CD4-positive, alpha-beta T cell treated with Interleukin-4 for 4 hours (primary cell): ENCODE measurements at places on chromosomes 7 and 10.

DNA sequence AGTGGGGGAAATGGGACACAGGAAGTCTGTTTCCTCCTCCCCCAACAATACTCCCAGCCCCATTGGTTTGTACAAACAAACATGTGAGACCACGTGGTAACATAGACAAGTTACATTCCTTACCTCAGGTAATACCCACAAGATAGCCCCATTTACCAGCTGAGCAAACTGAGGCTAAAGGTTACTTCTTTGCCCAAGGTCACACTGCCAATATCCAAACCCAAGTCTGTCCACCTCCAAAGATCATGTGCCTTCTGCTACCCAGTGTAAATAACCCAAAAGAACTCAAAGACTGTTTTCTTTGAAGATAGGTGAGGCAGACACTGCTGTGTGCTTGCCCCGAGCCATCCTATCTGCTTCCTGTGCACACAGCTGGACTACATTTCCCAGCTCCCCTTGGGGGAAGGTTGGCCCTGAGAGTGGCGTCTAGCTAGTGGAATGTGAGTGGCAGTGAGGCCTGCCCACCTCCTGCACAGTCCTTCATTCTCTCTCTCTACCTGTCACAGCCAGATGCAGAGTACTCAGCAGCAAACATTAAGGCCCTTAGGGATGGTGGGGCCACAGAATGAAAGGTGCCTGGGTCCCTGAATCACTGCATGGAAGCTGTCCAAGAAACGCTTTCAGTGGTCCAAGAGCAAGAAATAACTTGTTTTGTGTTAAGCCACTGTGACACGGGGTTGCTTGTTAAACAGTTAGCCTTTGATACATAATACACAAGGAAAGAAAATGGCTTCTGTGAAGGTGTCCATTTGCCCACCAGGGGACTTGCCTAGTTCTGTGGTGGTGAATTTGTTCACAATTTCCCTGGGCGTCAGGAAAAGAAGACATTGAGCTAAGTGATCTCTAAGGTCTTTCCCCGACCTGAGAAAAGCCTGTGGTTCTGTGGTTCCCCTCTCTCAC, 257.7 kb upstream of the NFE2L3 start:
- DNase-seq = peak; percentile 26

GRCh38 chr7:116315803-116316202, 105.5 kb downstream of the TES start:
- DNase-seq = no peak

GRCh38 chr7:137804836-137805235, 41.9 kb downstream of the DGKI start:
- no peak for DNase-seq

- no peak for DNase-seq
Observed at GRCh38 chr7:80940539-80941207, 21.8 kb upstream of the SEMA3C start.

DNA sequence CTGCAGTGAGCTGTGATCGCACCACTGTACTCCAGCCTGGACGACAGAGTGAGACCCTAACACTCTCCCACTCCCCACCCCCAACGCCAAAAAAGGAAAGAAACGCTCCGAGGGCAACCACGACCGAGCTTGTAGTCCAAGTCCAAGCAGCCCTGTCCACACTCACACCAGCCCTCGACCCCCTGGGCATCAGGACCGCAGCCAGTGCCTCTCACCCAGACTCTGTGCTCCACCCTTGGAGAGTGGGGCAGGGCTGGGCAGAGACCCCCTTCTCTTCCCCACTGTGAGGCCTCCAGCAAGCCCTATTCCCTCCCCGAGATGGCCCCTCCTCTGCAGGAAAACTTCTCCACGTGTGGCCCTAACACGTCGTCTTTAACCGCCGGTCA, 82.6 kb downstream of the FOXL3 start:
- no peak for DNase-seq

GRCh38 chr10:99619851-99620710, at the start of gene SLC25A28:
TSS of gene SLC25A28 (minus strand) at chr10:99620439. CDS start at chr10:99620335, 104 bp downstream.
- DNase-seq = peak; percentile 99

DNA sequence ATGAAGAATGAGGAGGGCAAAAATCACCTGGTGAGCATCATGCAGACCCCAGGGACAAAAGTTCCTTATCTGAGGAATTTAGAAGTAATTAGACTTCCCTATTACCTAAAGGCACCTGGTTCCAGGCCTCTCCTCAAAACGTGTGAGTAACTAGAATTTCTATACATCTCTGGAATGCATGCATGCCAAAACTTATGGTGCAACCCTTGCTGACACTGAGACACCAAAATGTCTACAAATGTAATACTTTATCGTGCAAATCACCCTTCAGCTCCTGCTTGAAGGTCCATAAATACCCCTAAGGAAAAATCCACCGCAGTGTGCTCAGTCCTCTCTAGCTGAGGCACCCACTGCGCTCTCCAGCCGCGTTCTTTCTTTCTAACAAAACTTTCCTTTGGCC, 84.2 kb downstream of the PAXIP1 start:
- DNase-seq = no peak

GRCh38 chr7:132919771-132920170, 162.1 kb downstream of the CHCHD3 start:
- DNase-seq = no peak

GRCh38 chr10:11642566-11642965, 31.1 kb upstream of the USP6NL start:
- no peak for DNase-seq

- DNase-seq = no peak
Observed at GRCh38 chr10:82932451-82932850, 1057.5 kb downstream of the NRG3 start.

DNA sequence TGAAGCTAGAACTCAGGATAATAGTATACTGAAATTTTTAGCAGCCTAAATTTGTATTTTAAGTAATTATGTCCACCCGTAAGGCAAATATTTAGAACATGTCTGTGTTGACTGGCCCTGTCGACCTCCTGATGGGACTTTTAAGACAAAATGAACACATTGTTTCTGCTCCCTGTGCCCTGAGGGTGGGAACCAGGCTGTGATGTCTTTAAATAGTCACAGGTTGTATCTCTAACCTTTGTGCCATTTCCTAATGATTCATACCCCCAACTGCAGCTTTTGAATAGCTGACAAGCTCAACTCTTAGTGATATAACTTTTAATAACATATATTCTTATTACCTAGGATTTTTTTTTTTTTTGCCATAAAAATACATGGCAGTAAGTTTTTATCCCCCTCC, 494.9 kb upstream of the AKR1E2 start:
- no peak for DNase-seq

DNA sequence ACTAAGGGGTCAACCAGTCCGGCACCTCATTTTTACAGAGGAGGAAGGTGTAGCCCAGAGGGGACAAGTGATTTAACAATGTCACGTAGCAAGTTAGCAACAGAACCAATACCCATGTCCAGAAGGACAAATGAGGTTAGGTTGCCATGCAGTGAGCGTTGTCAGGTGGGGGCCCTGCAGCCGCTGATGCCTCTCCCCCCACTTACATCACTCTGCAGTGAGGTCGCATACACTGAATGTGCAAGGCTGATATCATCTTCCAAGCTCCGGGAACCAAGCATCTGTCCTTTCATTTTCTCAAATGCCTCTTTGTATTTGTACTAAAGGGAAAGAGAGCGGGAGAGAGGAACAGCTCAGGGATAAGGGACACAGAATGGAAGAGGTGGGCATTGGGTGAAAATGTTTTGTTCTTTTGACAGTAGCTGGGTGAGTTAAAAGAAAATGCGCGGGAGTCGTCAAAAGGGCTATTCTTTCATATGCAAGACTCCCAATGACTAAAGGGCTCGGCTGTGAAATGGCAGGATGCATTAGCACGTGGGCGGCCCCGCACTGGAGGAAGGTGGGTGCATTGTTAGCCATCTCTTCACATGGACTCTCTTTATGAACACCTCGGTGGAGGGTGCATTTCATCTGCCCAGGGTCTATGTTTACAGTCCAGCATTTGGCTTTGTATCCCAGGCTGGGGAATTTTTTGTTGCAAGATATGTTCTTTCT, 49.7 kb downstream of the NRAP start:
- DNase-seq = no peak

GRCh38 chr10:125158601-125159485, 1.5 kb downstream of the CTBP2 start:
- no peak for DNase-seq

- peak; percentile 41 for DNase-seq
Observed at GRCh38 chr7:66859794-66860645, 61.0 kb upstream of the TMEM248 start.

GRCh38 chr7:50994753-50995319, 212.1 kb upstream of the GRB10 start:
- DNase-seq = no peak

GRCh38 chr7:100407285-100408180, 21.0 kb downstream of the ZCWPW1 start:
- peak; percentile 77 for DNase-seq

DNA sequence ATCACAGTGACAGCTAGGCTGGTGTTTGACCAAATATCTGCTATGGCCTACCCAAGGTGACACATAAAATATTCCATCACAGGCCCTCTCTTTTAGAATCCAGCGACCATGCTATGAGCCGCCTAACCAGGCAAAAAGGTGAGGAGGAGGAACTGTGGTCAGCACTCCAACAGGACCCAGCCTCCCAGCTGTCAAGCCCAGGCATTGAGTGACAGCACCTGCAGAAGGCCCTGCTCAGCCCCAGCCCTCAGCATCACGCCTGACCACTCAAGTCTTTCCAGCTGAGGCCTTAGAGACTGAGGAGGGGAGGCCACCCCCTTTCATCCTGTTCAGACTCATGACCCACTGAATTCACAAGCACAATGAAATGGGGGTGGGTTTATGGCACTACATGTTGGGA, 43.0 kb downstream of the CXCL12 start:
- no peak for DNase-seq

- no peak for DNase-seq
Observed at GRCh38 chr10:44752451-44753441, 158.4 kb upstream of the TMEM72 start.

DNA sequence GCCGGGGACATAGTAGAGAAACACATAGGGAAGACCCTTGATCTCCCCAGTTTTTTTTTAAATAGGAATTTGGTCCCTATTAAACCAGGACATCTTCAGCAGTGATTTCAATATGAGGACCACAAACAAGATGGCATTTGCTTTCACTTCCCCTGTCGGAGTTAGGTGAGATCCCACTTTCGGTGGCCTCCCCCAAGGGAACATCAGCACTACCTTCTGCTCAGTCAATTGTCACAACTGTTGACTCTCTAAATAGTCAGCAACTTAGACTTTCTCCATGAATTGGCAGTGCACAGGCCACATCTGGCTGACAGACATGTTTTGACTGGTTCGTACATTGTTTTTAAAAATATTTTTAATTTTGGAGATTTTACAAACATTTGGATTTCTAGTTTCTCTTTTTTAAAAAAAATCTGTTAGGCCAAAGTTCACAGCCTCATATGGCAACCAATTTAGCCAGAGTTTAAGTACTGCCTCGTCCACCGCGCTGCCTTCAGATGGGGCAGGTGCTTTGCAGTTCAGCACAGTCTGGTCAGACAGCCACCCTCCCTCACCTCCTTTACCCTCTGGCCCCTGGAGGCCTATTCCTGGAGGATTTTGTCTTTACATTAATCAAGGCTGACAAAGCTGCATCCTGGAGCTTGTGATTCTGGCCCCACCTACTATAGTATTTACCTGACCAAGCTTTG, 139.2 kb upstream of the PRR15 start:
- no peak for DNase-seq

DNA sequence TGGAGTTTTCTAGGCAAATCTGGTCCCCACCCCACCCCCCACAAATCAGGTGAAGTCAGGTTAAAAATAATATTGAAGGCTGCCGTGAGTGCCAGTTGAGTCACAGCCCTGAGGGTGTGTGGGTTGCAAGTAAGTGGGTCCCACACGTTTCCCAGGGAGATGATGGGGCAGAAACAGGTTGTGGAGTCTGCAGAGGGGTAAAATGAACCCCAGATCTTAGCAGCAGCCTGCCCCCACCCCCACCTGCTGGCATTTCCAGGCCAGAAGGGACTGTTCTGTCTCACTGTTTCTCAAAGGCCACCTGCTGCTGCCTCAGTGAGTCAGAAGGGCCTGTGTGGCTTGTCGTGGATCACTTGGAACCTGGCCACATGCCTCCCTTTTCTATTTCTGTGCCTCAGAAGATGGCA, 59.8 kb upstream of the SMNDC1 start:
- no peak for DNase-seq

DNA sequence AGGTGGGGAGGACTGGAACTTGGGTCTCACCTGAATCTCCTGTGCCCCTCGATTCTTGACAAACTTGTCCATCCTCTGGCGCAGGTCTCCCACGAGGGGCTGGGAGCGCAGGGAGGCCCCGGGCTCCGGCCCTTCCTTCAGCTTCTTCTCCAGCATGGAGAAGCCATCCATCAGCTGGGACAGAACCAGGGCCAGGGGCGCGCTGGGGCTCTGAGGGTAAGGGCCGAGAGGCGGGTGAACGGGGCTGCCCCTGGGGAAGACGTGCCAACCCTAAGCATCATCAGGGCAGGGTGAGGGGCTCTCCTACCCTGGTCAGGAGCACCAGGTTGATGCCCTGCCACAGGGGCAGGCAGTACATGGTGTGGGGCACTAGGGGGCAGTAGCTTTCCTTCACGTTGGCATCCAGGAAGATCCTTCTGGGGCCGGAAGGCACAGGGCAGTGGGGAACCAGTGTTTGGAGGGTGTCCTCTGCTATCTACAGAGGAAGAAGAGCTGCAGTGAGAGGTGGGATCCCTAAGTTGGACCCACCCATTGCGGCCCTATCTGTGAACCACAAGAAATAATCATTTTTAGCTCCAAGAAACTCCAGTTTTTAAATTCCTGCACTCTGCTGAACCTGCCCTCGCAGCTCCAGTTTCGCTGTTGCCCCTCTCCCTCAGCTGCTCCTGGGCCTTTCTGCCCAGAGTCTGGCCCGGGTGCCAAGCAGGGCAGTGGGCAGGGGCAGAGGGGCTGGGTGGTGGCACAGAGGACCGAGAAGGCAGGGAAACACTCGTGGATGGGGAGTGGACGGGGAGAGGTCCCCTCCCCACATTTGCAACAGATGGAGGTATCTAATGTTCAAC, 10.8 kb upstream of the PYROXD2 start:
- DNase-seq = peak; percentile 36

GRCh38 chr7:587767-588166, 68.1 kb upstream of the PDGFA start:
- no peak for DNase-seq

GRCh38 chr10:86642021-86642420, 12.3 kb upstream of the OPN4 start:
- no peak for DNase-seq

DNA sequence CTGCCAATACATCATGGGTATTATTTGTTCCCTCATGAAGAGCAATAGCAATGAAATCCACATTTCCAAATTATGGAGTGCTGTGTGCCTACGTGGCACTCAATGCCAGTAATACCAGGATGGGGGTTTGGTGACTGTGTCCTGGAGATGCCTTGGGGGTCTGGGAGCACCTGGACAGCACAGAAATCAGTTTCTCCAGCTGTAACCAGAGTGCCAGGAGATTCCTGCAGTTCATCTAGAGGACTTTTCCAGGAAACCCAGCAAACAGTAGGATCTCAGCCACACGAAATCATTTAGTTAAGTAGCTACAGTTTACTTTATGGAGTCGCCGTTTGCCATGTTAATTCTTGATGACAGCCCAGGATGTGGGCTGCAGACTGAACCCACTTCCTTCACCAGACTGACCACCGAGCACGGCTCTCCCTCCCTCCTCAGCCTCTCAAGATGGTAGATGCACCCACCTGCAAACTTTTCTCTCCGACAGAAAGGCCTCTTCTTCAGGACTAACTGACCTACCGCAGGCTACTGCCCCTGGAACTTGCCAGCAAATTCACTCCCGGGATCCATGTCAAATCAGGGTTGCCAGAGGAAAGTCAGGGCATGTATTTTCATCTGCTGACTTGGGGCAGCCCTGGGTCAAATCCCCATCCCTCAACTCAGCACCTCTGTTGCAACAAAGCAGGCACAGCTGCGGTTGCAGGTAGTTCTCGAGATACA, 30.3 kb downstream of the MKI67 start:
- DNase-seq = peak; percentile 17
